ENCODE measurements at places on chromosomes 5 and 9.

- DNase-seq = no peak
Observed at GRCh38 chr5:57692582-57693487, 210.2 kb upstream of the ACTBL2 start.

- DNase-seq = no peak
Observed at GRCh38 chr5:157059093-157059539, at the start of gene HAVCR1. Gene HAVCR1, minus strand, starts transcription at chr5:157059116. Its CDS starts 1,173 bp downstream, at chr5:157057943.

- DNase-seq = no peak
Observed at GRCh38 chr5:17229313-17229712, 11.9 kb downstream of the BASP1 start.

- DNase-seq = no peak
Observed at GRCh38 chr5:102531506-102531905, 32.7 kb upstream of the SLCO6A1 start.

GRCh38 chr5:14890846-14891245 lies 19.3 kb upstream of the ANKH start:
- DNase-seq = no peak

Measured in CD8-positive, alpha-beta T cell (primary cell).